ENCODE measurements at places on chromosomes 1 and 21. TPM values are rescaled to one million over a fixed set of nuclear protein-coding genes. Genes with fewer than 3 reads are reported as not detected.

DNA sequence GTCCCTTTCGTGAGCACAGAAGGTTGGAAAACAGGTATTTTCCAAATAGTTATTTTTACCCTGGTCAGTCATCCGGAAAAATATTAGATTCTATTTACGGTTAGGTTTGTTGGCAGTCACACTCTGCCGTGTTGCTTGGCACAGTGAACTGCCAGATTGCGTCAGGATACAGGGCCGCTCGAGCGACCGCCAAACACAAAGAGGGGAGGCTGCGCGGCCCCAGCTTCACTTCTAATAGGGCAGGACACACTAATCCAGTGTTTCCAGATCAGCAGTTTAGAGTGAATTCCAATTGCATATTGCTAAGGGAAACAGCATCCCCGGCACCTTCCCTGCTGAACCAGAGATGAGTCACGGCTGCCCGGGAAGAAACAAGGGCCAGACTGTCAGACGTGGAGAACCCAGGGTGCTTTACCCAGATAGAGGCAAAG lies 22.9 kb downstream of the UMODL1 start:
- no peak for DNase-seq

- no peak for DNase-seq
Observed at GRCh38 chr1:7615138-7615537, 156.0 kb upstream of the VAMP3 start.

GRCh38 chr1:240287722-240288121 lies 196.0 kb downstream of the FMN2 start:
- DNase-seq: no peak

- DNase-seq: no peak
Observed at GRCh38 chr1:174039027-174039426, 16.9 kb upstream of the RC3H1 start.

The LRRC7 gene
- 0.12 TPM for total RNA-seq

Data from left colon (tissue), 2 donors.